ENCODE measurements at places on chromosomes 11 and 22.

DNA sequence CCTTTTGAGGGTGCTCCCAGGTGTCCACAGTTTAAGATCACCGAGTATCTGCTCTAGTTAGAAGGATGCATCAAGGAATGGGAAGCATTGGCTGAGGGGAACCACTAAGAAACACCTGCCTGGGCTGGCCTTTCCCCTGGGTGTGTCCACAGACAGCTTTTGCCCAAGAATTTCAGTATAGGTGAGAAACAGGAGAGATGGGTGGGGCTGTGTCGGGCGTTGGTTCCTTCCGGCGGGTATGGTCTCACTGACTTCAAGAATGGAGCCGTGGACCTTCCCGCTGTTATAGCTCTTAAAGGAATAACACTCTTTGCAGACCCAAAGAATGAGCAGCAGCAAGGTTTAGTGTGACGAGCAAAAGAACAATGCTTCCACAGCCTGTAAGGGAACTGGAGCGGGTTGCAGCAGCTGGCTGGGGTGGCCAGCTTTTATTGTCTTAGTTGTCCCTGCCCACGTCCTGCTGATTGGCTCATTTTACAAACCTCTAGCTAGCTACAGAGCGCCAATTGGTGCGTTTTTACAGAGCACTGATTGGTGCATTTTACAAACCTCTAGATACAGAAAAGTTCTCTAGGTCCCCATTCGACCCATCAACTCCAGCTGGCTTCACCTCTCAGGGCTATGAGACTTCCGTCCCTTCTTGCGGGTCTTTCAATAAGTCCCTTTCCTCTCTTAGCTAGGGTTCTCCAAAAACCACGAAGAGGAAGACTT lies 2.4 kb downstream of the FADS1 start:
- peak; percentile 47 for DNase-seq

DNA sequence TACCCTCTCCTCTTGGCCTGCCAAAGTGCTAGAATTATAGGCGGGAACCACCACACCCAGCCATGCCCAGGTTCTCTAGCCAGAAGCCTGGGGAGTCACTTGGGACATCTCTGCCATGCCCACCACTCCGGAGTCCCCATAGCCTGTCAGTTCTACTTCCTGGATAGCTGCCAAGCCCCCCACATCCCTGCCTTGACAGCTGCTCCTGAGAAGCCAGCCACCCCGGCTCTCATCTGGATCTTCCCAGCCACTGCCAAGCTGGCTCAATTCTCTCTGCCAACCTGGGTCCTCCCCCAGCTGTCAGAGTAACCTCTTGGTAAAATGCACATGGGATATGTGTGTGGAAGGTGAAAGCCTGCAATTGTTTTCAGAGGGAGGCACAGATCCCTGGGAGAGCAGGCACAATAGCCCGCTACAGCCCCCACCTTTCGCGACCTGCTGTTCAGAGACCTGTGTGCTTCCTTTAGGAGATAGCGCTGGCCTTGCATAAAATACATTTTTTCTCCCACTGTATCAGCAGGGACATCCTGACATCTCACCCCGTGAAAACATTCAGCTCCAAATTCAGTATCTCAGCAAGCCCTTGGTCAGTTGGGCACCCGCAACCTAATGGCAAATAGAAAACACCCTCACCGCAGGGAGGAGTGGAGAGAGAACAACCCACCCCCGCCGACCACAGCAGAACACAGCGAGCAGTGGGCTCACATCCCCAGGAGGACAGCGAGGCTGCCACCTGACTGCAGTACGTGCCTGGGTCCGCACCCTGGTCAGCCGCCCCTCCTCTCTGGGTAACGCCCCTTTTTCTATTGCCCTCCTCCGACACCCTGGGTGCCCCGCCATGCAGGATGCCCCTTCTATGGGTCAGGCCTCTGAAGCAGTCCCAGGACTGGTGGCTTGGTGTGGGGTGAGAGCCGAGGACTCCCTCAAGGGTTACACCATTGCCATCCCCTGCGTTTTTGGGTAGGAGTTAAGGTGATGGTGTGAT lies 1342.2 kb downstream of the BRD1 start:
- DNase-seq, result peak; percentile 4

GRCh38 chr11:28526406-28526751 lies 418.2 kb downstream of the METTL15 start:
- no peak for DNase-seq

DNA sequence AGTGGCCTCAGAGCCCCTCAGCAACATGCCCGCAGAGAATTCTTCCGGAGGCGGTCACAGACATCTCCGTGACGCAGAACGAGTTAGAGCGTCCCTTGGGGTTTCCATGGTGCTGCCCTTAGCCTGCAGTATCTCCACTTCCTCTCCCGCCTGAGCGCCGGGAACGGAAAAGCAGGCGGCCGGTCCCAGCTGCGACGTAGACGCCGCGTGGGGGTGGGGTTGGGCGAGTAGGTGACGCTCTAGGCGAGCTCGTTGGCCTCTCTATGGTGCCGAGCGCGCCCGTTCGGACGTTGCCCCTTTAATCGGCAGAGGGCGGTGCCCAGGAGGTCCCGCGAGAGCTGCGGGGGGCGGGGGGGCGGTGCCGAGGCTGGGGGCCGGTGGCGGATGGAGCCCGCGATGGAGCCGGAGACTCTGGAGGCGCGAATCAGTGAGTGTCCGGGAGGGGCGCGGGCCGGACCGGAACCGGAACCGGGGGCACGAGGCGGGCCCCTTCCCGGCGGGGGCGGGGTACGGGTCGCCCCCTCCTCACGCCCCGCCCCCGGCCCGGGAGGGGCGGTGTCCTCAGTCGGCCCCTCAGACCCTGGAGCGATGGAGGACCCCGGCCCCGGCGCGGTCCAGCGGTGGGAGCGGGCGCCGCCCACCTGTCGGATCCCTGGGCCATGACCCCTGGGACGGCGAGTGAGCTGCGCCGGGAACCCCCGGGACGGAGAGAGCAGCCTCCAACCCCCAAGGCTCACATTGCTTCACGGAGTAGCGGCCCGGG lies at the start of gene GGA1:
GGA1 (plus strand) TSS at position 358 of the 763 bp plus-strand sequence; CDS start at position 385, 27 bp downstream.
- DNase-seq, result peak; percentile 98

GRCh38 chr11:109433753-109434256 lies 11.8 kb downstream of the C11orf87 start:
- no peak for DNase-seq

DNA sequence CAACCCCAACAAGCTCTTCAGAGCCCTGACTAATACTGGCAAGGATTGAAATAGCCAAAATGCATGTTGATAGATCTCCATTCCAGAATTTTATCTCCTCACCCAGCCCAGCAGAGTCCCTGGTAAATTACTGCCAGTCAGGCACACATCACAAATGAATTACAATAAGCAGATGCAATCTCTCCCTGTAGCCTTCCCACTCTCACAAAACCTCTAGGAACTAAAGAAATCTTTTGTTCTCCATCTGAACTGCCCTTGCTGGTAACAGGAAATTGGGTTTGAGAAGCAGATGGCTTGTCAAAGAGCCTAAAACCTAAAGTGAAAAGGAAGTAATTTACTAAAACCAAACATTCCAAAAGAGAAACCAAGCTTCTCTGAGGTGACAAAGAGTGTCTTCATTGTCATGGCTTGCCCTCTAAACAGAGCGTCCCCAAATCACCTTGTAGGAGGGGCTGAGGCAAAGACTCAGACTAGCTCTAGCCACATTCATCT lies 59.5 kb downstream of the FAM168A start:
- DNase-seq, result no peak

DNA sequence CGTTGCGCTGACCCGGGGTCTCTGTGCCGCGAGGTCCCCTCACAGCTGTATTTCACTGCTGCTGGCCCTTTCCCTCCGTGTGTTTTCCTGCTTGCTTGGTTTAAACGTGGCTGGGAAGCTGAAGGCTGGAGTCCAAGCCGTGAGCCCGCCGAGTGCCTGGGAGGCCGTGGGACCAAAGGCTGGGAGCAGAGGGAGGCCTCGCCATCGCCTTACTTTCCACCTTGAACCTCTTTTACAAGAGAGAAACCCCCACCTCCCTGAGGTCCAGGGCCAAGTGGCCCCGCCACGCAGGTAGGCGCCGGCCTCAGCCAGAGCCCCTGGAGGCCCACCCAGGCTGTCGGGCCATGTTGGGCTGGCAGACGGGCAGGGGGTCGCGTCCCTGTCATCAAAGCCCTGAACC lies 411.6 kb downstream of the TBC1D22A start:
- DNase-seq, result peak; percentile 54

GRCh38 chr11:4619514-4619913 lies 11.5 kb upstream of the TRIM68 start:
- DNase-seq, result no peak

DNA sequence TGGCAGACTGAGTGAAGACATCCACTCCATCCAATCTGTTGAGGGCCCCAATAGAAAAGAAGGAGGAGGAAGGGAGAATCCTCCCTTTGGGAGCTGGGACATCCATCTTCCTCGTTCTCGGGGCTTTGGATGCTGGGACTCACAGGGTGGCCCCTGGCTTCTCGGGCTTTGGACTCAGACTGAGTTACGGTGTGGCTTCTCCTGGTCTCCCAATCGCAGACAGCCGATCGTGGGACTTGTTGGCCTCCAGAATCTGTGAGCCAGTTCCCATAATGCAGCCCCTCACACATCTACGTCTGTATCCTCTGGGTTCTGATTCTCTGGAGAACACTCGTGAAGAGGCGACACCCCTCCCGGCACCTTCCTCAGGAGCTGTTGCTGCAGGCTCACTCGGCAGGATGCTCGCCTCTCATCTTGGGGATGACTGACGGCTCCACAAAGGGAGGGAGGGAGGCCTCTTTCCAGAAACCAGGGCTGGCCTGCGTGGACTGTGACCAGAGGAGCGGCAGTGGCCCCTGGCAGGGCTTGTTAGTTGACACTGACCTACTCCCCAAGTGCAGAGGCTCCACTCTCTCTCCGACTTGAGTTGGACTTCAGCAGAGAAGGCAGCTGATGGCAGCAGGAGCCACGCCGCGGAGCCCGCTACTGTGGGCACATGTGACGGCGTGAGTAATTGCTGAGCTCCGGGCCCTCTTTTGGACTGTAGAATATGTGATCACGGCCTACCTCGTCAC lies 14.7 kb upstream of the TTLL12 start:
- DNase-seq, result no peak

GRCh38 chr11:19868871-19869270 lies 156.2 kb downstream of the NAV2 start:
- no peak for DNase-seq

DNA sequence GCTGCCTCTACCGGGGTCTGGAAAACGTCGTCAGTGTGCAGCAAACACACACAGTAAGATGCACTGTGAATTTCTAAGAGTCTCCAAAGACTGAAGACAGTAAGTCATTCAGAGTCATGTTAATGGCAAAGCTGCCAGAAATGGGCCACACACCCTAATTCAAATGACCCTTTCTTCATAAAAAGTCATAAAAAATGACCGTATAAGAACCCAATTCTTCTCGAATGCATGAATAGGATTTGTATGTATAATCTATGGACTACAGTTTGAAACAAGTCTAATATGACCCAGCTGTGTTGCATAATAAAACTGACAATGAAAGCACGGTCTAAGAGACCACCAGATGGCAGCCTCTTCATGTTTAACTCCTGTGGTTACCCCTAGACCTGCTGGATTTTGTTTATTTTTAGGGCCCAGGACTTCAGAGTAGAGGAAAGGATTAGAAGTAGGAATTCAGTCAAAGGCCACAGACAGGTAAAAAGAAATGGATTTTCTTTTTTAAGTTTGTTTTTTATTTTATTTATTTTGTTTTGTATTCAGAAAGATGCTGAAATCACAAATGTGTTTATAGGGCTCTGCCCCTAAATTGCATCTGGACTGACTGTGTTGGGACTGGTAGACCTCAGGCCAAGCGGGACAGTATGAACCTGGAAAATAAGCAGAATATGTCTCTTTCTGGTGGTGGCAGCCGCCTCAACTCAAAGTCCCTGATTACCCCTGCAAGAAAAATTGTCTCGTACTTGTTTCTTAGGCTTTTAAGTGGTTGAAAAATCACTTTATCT lies 32.1 kb upstream of the SLC5A12 start:
- peak; percentile 45 for DNase-seq

GRCh38 chr11:94960488-94960887 lies 12.9 kb downstream of the CWC15 start:
- no peak for DNase-seq

- DNase-seq, result no peak
Measured at GRCh38 chr11:44624761-44625221, 59.3 kb downstream of the CD82 start.

DNA sequence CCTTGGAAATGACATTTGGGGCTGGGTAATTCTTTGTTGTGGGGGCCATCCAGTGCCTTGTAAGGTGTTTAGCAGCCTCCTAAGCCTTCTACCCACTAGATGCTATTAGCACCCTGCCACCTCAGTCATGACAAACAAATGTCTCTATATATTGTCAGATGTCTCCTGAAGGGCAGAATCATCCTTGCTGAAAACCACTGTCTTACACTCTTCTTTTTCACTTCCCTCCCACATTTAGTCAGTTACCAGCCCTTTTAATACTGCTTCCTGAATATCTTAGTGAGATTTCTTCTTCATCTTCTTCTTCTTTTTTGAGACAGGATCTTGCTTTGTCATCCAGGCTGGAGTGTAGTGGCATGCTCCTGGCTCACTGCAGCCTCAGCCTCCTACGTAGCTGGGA lies 33.1 kb downstream of the TNRC6B start:
- DNase-seq, result no peak

GRCh38 chr22:50687829-50688228 lies 15.2 kb downstream of the SHANK3 start:
- no peak for DNase-seq

DNA sequence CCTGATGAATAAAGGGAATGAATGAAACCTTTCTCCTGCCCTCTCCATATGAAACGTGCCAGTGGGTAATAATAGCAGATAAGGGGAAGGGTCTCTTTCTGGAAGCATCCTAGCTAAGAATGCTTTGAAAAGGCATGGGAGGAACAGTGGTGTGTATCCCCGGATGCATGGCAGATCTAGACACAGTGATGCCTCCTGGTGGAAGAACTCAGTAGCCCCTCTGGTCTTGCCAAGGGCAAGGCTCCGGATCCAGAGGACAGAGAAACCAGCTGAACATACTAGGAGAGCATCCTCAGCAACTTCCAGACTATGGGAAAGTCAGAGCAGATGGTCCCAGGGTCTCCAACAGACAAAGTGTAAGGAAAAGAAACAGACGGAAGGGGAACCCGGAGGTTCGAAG lies 6.4 kb downstream of the BAIAP2L2 start:
- peak; percentile 18 for DNase-seq

GRCh38 chr11:119912229-119912628 lies 183.2 kb upstream of the NECTIN1 start:
- DNase-seq, result no peak

DNA sequence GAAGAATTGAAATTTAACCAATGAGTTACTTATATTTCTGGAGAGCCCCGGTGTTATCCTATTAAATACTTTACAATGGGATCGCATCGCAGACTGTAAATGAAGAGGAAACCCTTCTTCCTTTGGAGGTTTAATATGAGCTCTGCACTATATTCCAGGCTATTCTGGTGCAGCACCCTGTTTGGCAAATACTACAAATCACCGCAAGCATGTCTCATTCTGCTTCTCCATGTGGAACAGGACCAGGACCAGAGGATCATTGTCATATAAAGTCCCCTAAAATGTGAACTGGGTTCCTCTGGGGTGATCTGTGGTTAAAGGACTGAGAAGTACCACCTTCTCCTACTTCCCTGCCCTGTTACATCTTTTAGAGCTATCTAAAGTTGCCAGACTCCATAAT lies 703.7 kb downstream of the DLG2 start:
- DNase-seq, result no peak
